AML-193 (cell line): ENCODE measurements at places on chromosomes 12 and 14.
A peak's percentile ranks its signal among the peaks of the same experiment; 100 is the strongest.

DNA sequence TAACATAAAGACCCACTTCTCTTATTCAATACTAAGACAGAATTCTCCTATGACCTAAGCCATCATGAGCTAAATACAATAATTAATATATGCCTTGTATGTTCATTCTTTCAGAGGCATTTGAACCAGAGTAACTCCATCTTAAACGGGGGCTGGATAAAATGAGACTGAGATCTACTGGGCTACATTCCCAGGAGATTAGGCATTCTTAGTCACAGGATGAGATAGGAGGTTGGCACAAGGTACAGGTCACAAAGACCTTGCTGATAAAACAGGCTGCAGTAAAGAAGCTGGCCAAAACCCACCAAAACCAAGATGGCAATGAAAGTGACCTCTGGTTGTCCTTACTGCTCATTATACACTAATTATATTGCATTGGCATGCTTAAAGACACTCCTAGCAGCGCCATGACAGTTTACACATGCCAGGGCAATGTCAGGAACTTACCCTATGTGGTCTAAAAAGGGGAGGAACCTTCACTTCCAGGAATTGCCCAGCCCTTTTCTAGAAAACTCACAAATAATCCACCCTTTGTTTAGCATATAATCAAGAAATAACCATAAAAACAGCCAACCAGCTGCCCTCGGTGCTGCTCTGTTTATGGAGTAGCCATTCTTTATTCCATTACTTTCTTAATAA lies 260.7 kb downstream of the SSPN start:
- DNase-seq, result no peak

DNA sequence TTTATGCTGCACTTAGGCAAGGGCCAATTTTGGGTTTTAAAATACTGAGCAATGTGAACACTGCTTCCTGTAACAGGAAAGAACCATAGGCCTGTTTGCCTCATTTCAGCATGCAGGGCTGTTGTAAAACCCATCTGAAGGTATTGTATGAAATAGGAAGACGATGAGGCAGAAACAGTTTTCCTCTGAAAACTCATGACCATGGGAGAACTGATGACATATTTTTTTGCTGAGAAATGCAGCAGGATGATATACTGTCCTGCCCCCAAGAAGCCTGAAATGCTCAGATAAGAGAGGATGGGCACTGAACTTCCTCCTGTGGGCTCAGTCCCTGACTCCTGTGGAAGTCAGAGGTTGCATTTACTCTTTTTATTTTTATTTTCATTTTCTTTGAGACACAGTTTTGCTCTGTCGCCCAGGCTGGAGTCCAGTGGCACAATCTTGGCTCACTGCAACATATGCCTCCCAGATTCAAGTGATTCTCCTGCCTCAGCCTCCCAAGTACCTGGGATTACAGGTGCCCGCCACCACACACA lies 17.4 kb downstream of the PYGL start:
- DNase-seq, result peak; percentile 88

- no peak for DNase-seq
Observed at GRCh38 chr12:52906191-52906601, 1.3 kb upstream of the KRT8 start.

DNA sequence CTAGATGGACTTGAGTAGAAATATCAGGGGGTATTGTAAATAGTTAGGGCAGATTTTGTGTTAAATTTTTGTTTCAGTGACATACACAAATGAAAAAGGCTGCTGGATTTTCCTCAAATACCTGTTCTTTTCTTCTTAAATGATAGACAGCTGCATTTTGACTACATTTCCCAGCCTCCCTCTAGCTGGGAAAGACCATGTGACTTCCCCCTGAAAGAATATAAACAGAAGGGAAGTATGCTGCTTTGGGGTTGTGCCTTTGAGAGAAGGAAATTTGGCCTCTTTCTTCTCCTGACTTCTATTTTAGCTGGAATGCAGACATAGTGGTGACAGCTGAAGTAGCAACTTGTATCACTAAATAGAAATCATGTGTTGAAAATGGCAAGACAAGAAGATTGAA lies 476.1 kb upstream of the SYT1 start:
- no peak for DNase-seq

- DNase-seq, result no peak
Observed at GRCh38 chr12:28966046-28966780, 182.9 kb upstream of the FAR2 start.

DNA sequence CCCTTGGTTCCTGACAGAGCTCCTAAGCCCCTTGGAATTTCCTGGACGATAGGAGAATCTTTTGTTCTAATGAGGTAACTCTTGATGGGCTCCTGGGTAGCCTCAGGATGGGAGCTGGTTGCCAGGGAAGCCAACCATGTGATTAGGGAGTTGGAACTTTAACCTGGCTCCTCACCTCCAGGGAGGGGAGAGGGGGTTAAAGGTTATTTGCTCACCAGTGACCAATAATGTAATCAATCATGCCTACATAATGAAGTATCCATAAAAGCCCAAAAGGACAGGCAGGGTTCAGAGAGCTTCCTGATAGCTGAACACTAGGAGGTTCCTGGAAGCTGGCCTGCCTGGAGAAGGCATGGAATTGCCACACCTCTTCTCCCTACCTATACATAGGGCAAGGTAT lies 6.2 kb upstream of the CNOT2 start:
- DNase-seq, result no peak

GRCh38 chr12:105334001-105334400 lies 3.5 kb downstream of the C12orf75 start:
- no peak for DNase-seq

GRCh38 chr12:60162988-60163720 lies 567.3 kb downstream of the SLC16A7 start:
- no peak for DNase-seq
